ENCODE measurements at places on chromosomes 16 and 17. TPM values are rescaled to one million over a fixed set of nuclear protein-coding genes. Genes with fewer than 3 reads are reported as not detected.

TPSD1 gene
- not detected for total RNA-seq

SDR42E1 gene
- 12.5 TPM for total RNA-seq

NOTUM gene
- 0.26 TPM for total RNA-seq

LDHD gene
- total RNA-seq, result not detected

GJC1 gene
- total RNA-seq, result 1.4 TPM

OTOA gene
- total RNA-seq, result 0.17 TPM

MT1M gene
- total RNA-seq, result not detected

FZD2 gene
- total RNA-seq, result 0.36 TPM

ACSM2A gene
- not detected for total RNA-seq

CDH16 gene
- not detected for total RNA-seq

- no peak for DNase-seq
Measured at GRCh38 chr17:9044772-9045463, 23.6 kb downstream of the NTN1 start.

GRCh38 chr16:68762996-68763756, 26.1 kb downstream of the CDH1 start:
- DNase-seq, result no peak

DNA sequence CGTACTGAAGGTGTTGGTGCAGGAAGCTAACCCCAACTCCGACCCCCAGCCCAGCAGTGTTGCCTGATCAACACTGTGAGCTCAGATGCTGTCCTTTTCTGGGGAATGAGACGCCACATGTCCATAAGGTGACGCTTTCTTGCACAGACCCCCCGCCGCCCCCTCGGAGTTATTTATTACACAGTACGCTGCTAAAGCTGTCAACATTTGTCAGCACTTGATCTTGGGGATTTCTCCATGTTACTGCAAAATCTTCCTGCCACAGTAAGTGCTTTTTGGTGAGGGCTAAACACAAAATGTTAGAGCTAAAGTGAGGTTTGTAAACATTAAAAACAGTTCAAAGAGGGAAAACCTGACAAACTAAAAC, 15.9 kb downstream of the CMTM3 start:
- no peak for DNase-seq

DNA sequence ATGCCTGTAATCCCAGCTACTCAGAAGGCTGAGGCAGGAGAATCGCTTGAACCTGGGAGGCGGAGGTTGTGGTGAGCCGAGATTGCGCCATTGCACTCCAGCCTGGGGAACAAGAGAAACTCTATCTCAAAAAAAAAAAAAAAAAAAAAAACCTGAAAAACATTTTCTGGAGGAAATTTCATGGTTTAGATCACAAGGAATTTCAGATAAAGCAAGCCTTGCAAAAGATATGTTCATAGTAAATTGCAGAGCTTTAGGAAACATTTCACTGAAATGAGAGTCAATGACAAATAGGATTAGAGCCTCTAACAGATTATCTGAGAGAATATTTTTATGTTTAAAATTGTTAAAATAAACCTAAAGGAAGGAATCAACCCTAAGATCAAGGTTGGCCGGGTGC, 3.2 kb downstream of the TAF15 start:
- DNase-seq, result no peak

GRCh38 chr16:12113523-12114345, 137.2 kb downstream of the SNX29 start:
- no peak for DNase-seq

- no peak for DNase-seq
Measured at GRCh38 chr17:72717276-72717675, 375.2 kb downstream of the SLC39A11 start.

- no peak for DNase-seq
Measured at GRCh38 chr16:78462288-78463208, 363.1 kb downstream of the WWOX start.

GRCh38 chr17:67111327-67111726, 67.0 kb downstream of the CACNG1 start:
- no peak for DNase-seq

GRCh38 chr17:63774969-63775265, 947 bp downstream of the DDX42 start:
- no peak for DNase-seq

Measured in activated naive CD8-positive, alpha-beta T cell treated with anti-CD3 and anti-CD28 coated beads, Interleukin-2, amount 10 ng/mL, durations not matched to agents 7 days and 5 days (primary cell).